Hindlimb muscle (tissue), 1 donor: ENCODE measurements at places on chromosomes 1 and 21.

GRCh38 chr1:187516874-187517273 lies 688.1 kb downstream of the PLA2G4A start:
- no peak for DNase-seq

DNA sequence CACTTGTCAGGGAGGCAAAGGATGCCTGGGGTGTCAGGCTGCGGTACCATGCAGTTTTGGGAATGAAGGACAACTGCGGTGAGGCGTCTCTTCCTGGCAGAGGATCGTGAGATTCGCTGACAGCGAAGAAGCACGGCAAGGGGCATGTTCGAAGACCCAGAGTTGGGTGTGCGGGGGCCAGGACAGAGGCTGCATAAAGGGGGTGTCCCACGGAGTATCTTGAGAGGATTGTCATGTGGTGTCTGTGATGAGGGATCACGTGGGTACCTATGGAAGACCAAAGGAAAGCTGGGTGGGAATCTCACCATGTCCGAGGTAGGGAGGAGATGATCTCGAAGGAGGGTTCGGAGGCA lies 372 bp downstream of the SLC25A44 start:
- no peak for DNase-seq

GRCh38 chr1:67980028-67980427 lies 70.4 kb downstream of the DIRAS3 start:
- no peak for DNase-seq

GRCh38 chr1:17148950-17149608 lies 29.8 kb upstream of the PADI2 start:
- no peak for DNase-seq

GRCh38 chr1:187474336-187474735 lies 645.6 kb downstream of the PLA2G4A start:
- DNase-seq, result peak; percentile 2

DNA sequence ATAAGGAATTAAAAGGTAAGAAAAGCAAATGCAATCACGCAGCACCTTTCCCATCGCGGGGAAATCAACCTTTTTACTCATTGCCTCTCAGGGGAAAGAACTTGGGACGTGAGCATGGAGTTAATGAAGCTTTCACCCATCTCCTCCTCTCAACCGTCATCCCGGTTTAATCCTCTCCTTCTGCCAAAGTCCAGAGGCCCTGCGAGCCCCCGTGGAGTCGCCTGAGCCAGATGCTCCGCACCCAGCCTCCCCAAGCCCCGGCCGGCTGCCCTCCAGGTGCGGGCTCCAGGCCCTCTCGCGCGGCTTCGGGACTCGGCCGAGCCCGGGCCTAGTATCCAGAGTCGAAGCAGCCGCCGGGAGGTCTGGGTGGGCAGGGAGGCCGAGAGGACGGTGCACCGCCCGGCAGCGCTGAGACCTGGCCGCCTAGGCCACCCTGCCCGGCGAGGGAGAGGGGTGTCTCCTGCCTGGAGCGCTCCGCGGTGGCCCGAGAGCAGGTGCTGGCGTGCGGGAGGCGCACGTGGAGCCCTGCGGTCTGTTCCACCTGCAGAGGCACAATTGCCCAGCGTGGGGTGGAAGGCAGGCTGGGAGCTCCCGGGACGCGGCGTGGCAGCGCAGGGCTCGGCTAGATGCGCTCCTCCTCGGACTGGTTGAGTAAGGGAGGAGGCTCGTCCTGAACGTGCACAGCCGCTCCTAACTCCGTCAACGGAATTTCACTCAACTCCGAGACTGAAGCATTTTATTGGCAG lies 218.5 kb downstream of the SDCCAG8 start:
- no peak for DNase-seq

DNA sequence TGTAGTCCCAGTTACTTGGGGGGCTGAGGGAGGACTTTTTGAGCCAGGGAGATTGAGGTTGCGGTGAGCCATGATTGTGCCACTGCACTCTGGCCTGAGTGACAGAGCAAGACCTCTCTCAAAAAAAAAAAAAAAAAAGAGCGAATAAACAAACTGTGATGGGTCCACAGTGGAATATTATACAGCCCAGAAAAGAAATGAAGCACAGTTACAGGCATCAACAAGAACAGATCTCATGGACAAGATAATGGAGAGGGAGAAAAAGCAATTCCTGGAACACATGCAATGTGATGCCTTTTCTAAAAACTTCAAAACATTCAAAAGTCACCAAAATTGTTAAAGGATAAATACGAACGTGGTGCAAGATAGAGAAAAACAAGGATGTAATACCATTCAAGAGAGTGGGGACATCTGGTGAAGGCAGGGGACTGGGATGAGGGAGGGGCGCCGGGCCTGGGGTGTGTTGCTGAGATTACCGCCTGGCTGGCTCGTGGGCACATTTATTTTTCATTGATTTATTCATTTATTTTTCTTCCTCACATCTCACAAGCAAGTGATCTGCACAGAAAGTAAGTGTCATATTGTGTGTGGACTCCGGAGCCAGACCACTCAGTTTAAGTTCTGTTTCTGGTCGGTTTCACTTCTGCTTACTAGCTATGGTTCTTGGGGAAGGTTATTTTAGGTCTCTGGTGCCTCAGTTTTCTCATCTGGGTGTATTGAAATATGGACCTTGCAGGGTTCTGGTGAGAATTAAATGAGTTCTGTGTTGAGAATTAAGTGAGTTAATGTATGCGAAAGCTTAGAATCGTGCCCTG lies 30.1 kb downstream of the ABCG1 start:
- no peak for DNase-seq

GRCh38 chr1:31984419-31985347 lies 29.0 kb upstream of the KHDRBS1 start:
- DNase-seq, result no peak
